ENCODE measurements at places on chromosomes 7 and 10. TPM values are rescaled to one million over a fixed set of nuclear protein-coding genes. Genes with fewer than 3 reads are reported as not detected.
A peak's percentile ranks its signal among the peaks of the same experiment; 100 is the strongest.

DNA sequence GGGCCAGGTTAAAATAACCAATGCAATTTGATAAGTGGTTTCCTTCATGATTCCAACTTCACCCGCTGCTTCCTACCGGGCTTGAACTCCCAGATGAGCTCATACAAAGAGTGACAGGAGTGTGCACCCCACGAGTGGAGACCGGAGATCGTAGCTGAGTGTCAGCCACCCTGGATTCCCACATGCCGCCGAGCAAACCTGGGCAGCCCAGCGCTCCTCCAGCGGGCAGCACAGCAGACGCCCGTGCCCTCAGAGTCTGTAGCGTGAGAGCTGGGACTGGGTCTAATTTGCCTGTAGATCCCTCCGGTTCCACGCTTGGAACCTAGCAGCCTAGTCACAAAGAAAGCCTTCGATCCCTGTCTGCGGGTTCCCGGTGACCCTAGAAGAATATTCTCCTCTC, 476.1 kb upstream of the MGMT start:
- no peak overlapping the region for H3K4me3 ChIP-seq
- DNase-seq: no peak
- no peaks in the 10 kb centered on the region for H3K36me3 ChIP-seq
- H3K4me1 ChIP-seq: no peaks in the 10 kb centered on the region
- H3K27ac ChIP-seq: no peak overlapping the region

GRCh38 chr10:99234041-99234790, 1.4 kb downstream of the HPSE2 start:
- H3K4me3 ChIP-seq: no peak overlapping the region
- H3K36me3 ChIP-seq: no peaks in the 10 kb centered on the region
- peaks cover 6% of the 10 kb centered on the region for H3K27me3 ChIP-seq
- no peaks in the 10 kb centered on the region for H3K4me1 ChIP-seq
- no peak overlapping the region for H3K27ac ChIP-seq

- no peaks in the 10 kb centered on the region for H3K36me3 ChIP-seq
- H3K4me3 ChIP-seq: no peak overlapping the region
- no peak overlapping the region for H3K27ac ChIP-seq
- no peaks in the 10 kb centered on the region for H3K27me3 ChIP-seq
- H3K4me1 ChIP-seq: no peaks in the 10 kb centered on the region
These were observed 378.5 kb downstream of the DNAJB6 start for GRCh38 chr7:157715071-157715937.

DNA sequence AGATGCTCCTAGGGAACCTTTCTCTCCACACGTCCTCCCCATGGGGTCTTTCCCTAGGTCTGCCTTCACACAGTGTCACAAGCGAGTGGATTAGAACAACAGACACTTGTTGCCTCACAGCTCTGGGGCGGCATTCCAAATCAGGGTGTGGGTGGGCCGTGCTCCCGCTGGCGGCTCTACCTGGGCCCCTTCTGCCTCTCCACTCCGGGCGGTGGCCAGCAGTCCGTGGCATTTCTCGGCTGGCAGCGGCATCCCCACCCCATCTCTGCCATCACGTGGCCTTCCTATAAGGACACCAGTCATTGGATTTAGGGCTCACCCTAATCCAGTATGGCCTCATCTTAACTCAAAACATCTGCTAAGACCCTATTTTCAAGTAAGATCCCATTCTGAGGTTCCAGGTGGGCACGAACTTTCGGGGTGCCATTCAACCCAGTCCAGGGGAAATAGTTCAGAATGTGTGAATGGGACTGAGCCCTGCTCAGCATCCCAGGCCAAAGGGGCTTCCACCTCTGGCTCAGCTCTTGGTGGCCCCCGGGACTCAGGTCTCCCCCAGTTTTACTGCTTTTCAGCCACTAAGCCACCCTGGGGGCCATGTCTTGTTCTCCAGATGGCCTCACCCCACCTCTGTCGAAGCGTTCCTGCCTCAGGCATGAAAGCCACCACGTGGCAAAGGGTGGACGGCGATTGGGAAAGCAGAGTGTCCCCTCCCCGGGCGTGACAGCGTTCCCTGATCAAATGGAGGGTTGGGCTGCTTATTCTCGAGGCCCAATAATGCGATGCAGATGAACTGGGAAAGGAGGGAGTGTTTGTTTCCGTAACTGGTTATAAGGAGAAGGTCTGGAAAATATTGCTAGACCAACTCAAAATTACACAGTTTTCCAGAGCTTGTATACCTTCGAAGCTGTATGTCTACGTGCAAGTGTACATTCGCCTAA, 350.0 kb downstream of the GLRX3 start:
- no peak overlapping the region for H3K4me3 ChIP-seq
- H3K27ac ChIP-seq: no peak overlapping the region
- H3K27me3 ChIP-seq: no peaks in the 10 kb centered on the region
- H3K4me1 ChIP-seq: no peaks in the 10 kb centered on the region
- DNase-seq: no peak

DNA sequence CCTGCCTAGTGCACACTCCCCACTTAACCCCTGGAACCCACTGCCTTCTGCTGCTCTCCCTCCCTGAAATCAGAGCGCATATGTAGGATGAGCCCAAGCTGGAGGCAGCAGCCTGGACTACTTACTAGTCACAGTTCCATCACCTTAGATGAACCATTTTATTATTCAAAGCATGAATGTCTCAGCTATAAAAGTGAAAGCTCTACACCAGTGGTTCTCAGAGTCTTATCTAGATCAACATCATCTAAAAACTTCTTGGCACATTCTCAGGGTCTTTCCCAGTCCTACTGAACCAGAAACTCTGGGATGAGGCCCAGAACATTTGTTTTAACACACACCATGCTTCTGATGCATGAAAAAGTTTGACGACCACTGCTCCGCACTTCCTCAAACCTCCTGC, 100.3 kb upstream of the ANK3 start:
- no peak overlapping the region for H3K4me3 ChIP-seq
- no peaks in the 10 kb centered on the region for H3K27me3 ChIP-seq
- H3K4me1 ChIP-seq: no peaks in the 10 kb centered on the region
- H3K27ac ChIP-seq: no peak overlapping the region

DNA sequence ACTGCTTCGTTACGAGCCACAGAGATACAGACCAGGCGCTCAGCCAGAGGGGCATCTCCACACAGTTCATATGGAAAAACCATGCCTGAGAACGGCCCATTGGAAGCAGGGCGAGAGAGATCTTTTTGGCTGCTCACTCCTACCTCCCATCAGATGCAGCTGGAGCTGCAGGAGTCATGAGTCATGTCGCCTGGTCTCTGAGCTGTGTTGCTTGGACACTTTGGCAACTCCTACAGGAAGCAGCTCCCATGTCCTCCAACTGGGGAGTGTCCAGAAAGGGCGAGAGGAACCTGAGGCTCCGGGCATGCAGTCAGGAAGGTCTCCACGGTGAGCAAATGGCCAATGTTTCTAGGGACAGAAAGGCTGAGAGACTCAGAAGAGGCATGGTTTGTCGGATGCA, 24.9 kb downstream of the INSIG1 start:
- H3K4me1 ChIP-seq: no peaks in the 10 kb centered on the region
- no peak overlapping the region for H3K27ac ChIP-seq
- no peak overlapping the region for H3K4me3 ChIP-seq
- no peaks in the 10 kb centered on the region for H3K36me3 ChIP-seq
- no peak for DNase-seq

DNA sequence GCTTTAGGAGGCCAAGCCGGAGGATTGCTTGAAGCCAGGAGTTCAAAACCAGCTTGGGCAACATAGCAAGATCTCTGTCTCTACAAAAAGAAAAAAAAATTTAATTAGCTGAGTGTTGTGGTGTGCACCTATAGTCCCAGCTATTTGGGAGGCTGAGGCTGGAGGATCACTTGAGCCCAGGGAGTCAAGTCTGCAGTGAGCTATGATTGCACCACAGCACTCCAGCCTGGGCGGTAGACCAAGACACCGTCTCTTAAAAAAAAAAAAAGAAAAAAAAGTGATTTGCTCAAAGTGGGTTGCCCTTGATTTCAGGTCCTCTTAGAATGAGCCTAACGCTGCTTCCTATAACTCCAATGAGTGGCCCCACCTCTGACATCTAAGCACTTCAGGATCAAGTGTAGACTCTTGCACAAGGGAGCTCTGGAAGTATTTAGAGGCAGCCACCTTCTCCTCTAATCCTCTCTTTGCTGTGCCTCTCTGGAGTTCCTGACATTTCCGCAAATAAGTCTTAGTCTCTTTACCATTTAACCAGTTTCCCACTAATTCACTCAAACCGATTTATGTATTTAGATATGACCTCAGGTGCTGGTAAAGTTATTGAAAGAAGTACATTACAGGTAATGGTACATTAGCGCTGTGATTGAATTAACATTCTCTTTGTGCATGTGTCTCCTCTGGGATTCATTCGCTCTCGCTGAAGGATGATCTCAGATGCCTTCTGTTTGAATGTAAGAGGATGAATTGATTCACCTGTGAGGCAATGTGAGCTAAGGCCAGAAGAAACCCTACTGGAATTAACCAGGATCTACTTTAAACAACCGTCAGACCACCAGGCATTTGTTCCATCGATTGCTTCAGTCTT, 60.8 kb upstream of the CELF2 start:
- H3K27ac ChIP-seq: no peak overlapping the region
- no peak overlapping the region for H3K4me3 ChIP-seq
- DNase-seq: no peak
- no peaks in the 10 kb centered on the region for H3K36me3 ChIP-seq

DNA sequence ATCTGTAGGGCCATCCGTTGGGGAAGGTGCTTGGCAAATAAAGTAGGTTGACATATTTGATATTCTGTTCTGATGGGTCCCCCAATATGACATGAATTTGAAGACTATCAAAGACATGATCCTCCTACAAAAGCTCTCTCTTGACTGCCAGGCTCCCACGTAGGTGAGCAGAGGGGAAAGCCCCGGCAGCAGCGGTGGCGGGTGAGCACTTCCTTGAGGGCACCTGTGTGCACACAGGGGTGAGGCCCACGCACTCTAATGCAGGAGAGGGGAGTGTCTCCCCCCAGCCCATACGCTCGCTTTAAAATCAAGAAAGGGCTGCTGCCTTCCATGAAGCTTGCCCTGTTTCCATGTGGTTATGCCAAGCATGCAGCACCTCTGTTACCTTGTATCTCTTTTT, 100.4 kb downstream of the TAX1BP1 start:
- no peak for DNase-seq
- H3K4me3 ChIP-seq: no peak overlapping the region
- H3K4me1 ChIP-seq: no peaks in the 10 kb centered on the region
- no peak overlapping the region for H3K27ac ChIP-seq

DNA sequence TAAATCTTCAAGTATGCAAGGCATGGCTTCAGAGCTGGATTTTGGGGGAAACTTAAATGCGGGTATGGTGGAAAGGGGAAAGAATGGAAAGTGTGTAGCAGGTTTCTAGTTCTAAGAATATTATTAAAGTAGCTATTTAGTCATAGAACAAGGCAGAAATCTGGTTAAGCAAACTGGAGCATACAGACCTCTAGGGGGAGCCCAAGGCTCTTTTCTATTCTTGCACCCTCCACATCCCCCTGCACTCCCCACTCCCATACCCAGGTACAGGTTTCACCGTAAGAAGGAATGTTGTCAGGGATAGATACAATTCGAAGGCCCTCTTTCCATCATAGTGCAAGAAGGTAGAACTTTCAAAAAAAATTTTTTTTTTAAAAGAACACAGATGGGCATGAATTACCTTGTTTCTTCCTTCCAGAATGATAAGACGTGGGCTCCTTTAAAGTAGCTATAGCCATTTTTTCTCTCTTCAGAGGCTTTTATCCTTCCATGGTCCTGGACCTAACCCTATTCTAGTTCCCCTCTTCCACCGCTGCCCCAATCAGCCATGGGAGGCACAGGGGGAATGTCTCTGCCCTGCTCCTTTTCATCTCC, 41.5 kb upstream of the SMIM30 start:
- no peak overlapping the region for H3K4me3 ChIP-seq
- no peaks in the 10 kb centered on the region for H3K27me3 ChIP-seq
- H3K4me1 ChIP-seq: no peaks in the 10 kb centered on the region

- DNase-seq: no peak
- H3K4me1 ChIP-seq: peaks cover 6% of the 10 kb centered on the region
- no peak overlapping the region for H3K4me3 ChIP-seq
- H3K36me3 ChIP-seq: no peaks in the 10 kb centered on the region
- H3K27me3 ChIP-seq: no peaks in the 10 kb centered on the region
- H3K27ac ChIP-seq: peak overlapping the region; percentile 48
These were observed 44.0 kb upstream of the ZMIZ1 start for GRCh38 chr10:79024720-79025198.

- H3K27ac ChIP-seq: peak overlapping the region; percentile 54
- H3K4me1 ChIP-seq: peaks cover 14% of the 10 kb centered on the region
- no peaks in the 10 kb centered on the region for H3K36me3 ChIP-seq
- H3K27me3 ChIP-seq: no peaks in the 10 kb centered on the region
These were observed 51.7 kb downstream of the NRAP start for GRCh38 chr10:113612154-113612553.

- H3K4me3 ChIP-seq: peak overlapping the region; percentile 95
- peaks cover 24% of the 10 kb centered on the region for H3K4me1 ChIP-seq
- H3K27ac ChIP-seq: peak overlapping the region; percentile 88
- no peaks in the 10 kb centered on the region for H3K27me3 ChIP-seq
- peaks cover 9% of the 10 kb centered on the region for H3K36me3 ChIP-seq
These were observed 411 bp downstream of the BCCIP start for GRCh38 chr10:125823663-125824251.

DNA sequence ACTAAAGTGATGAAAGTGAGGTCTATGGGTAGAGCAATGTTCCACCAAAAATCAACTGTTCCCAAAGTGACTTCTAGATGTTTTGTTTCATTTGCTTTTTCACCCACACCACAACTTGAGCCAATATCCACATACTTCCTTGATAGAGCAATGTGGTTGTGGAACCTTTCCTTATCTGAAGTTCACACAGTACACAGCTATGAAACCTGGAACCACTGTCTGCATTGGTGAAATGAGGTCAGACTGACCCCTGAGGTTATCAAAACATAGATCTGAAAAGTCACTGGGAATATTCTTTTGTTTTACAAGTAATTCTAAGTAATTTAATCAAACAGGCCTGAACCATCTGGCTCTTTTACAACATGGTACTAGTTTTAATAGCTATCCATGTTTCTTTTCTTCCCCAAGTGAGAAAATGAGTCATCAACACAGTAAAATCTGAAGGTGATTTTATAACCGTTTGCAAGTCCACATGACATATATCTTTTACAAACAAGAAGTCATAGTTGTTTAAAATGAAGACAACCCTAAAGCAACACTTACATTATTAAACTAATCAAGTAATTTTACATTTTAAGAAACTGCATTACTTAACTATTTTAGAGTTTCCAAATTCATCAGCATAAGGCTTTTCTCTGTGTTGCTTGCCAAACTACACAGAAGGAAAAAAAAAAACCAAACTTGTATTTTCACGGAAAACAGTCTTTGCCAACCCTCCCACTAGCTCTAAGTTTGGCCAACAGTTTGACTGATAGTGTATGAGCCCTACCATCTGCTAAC, 80.3 kb downstream of the LRRC17 start:
- peak overlapping the region; percentile 88 for H3K27ac ChIP-seq
- H3K27me3 ChIP-seq: no peaks in the 10 kb centered on the region
- DNase-seq: no peak
- peaks cover 27% of the 10 kb centered on the region for H3K4me1 ChIP-seq

NUDT13 gene
- 1.8 TPM for polyA plus RNA-seq

SLC39A12 gene
- not detected for polyA plus RNA-seq

COL28A1 gene
- polyA plus RNA-seq: 14.4 TPM

CCDC172 gene
- not detected for polyA plus RNA-seq

SHOC2 gene
- 14.3 TPM for polyA plus RNA-seq

EPO gene
- 5.9 TPM for polyA plus RNA-seq

ZNF804B gene
- polyA plus RNA-seq: 0.42 TPM

OR13A1 gene
- 0.42 TPM for polyA plus RNA-seq
